ENCODE measurements at places on chromosomes 1 and 21.

- DNase-seq: no peak
These were observed 16.4 kb downstream of the NCMAP start for GRCh38 chr1:24572301-24572700.

DNA sequence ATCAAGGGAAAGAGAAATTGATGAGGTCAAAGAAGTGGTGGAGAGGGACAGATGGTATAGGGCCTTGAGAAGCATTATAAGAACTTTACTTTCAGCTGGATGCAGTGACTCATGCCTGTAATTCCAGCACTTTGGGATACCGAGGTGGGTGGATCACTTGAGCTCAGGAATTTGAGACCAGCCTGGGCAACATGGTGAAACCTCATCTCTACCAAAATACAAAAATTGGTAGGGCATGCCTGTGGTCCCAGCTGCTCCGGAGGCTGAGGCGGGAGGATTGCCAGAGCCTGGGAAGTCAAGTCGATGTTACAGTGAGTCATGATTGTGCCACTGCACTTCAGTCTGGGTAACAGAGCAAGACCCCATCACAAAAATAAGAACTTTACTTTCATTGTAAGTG, 5.7 kb downstream of the TMEM50A start:
- peak; percentile 50 for DNase-seq

GRCh38 chr1:31939484-31940329, 1.5 kb upstream of the PTP4A2 start:
- DNase-seq: peak; percentile 73

DNA sequence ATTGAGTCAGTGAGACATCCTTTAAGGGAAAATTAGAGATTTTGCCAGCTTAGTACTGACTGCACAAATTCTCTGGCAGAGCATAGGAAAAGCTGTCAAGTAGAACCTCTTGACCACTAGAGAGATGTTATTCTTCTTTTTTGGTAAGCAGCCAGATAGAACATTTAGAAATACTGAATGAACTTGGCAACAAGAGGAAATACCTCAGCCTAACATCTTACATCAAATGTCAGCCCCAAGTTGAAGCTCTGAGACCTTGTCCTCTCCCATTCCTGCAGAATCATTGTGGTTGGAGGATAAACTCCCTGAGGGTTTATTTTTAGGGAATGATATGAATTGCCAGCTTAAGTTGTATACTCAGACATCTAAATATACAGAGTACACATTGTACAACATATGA, 53.5 kb downstream of the MIGA1 start:
- peak; percentile 96 for DNase-seq

GRCh38 chr1:46171871-46172270, 3.0 kb upstream of the TSPAN1 start:
- DNase-seq: no peak

DNA sequence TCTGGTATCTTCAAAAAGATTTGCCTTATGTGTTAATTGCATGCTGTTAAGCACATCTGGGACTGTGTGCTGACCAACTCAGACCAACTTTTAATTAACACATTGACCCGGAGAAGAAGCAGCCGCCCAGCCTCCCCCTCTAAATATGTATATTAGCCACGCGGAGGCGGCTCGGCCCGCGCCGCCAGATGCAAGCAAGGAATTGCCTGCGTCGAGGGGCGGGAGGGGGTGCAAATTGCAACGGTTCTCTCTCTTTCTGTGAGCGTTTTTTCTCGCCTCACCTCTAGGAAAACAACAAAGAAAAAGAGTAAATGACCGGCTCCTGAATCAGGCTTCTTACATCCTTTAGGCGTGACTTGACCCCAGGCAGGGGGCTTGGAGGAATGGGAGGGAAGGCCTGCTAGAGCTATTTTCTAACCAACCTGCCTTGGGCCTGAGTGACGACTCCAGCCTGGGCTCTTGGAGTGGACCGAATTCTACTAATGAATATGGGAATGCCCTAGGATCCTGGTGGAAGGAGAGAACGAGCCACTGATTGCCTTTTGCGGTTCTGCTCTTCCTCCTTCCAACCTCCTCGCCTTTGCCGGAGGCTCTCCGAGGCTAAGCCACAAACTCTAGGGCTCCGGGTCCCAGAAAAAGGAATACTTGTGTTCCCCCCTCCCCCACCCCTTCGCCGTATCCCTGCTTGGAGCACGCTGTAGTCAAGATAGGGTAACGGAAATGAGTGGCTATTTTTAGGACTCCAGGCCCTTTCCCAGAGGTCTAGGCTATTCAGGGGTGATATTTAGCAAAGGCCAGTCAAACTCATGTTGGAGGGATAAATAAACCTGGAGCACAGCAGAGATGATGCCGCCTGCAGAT, 417.0 kb upstream of the ESRRG start:
- no peak for DNase-seq

- no peak for DNase-seq
These were observed 112.1 kb downstream of the PCNX2 start for GRCh38 chr1:233183226-233184020.

- no peak for DNase-seq
These were observed 142.9 kb upstream of the KRTAP19-8 start for GRCh38 chr21:31181082-31181750.

DNA sequence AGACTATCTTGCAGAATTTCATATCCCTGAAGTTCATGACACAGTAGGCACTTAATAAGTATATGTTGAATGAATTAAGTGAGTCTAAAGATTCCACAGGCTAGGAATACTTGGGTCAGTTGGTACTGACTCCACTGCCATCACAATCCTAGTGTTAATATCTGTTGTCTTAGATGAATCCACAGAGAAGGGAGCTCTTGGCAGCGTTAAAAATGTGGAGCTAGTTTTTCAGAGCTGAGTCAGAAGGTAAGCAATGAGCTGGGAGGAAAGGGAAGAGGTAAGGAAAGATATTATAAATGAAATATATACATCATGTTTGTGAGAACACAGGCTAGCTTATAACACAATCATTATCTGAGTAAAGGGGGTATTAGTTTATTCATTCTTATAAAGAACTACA, 21.8 kb upstream of the GORAB start:
- no peak for DNase-seq

GRCh38 chr21:38646213-38646837, 148.0 kb upstream of the ERG start:
- no peak for DNase-seq

DNA sequence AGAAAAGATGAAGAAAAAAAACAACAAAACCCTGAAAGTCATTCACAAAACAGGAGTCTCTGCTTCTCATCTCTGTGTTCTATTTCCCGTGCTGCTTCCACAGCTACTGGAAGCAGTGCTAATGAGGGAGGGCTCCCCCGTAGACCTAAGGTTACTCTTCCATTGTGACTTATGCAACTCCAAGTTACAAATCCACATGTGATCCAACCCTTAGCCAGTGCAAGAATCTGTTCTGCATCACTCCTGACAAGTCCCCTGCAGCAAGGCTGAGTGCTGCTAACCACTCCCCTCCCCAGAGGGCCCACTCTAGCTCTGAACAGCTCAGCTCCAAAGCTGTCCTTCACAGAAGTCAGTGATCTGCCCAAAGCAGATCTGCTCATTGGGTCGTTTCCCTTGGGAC, 10.3 kb downstream of the DNALI1 start:
- no peak for DNase-seq

DNA sequence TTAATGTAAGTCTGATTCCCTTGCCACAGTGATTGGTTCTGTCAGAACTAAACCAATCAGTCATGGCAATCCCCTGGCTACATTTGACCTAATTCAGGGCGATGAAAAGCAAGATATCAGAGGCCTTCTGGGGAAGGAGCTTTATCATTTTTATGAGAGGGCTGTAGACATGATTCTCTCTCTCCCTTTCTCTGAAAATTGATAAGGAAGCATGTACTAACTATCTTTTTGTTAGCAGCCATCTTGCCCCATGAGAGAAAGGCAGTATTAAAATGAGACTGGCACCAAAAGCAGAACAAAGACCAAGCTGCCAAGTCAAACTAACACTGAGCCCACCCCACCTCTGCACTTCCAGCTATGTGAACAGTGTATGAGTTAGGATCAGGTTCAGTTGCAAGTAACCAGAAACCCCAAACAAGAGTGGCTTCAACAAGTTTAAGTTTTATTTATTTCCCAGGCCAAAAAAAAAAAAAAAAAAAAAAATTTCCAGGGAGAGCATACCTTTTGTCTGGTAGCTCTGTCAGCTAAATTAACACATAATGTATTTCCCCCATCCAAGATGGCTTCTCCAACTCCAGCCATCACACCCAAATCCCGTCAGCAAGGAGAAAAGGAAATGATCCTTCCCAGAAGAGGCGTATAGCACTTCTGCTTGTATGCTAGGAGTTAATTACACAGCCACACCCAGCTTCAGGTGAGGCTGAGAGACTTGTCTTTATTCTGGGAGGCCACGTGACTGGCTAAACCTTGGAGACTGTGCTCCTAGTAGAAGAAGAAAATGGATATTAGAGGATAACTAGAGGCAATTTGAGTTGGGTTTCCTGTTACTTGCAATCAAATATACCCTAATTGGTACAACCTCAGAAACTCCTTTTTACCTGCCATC, 105.8 kb upstream of the RALGPS2 start:
- DNase-seq: no peak

Measured in non-pigmented ciliary epithelial cell (primary cell).